ENCODE measurements at places on chromosomes 16 and 17. TPM values are rescaled to one million over a fixed set of nuclear protein-coding genes. Genes with fewer than 3 reads are reported as not detected.

The HP gene
- total RNA-seq = 15.5 TPM

The SLFN11 gene
- 16.6 TPM for total RNA-seq

The KRT25 gene
- total RNA-seq = not detected

The KRT12 gene
- not detected for total RNA-seq

DNA sequence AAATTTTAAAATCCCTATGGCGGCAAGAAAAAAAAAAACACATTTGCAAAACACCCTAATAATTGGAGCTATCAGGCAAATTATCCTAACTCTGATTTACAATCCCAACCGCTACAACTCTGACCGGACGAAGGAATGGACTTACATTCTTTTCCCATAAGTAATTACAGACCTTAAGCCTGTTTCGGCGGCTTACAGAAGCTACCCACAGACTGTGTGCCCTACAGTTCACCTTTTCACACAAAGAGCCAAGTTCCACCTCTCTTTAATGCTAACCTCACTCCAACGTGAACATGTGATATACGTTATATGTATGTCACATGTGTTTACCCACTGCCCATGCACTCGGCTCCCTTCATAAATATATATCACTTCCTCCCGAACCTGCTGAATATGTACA is 8.7 kb upstream of the MEAK7 start:
- H3K27ac ChIP-seq = no peak overlapping the region
- no peak for DNase-seq
- H3K27me3 ChIP-seq = no peaks in the 10 kb centered on the region

GRCh38 chr16:86869288-86870022 is 291.1 kb downstream of the FOXL1 start:
- H3K27ac ChIP-seq = no peak overlapping the region
- no peaks in the 10 kb centered on the region for H3K27me3 ChIP-seq
- H3K36me3 ChIP-seq = no peaks in the 10 kb centered on the region
- DNase-seq = no peak
- no peaks in the 10 kb centered on the region for H3K4me1 ChIP-seq

DNA sequence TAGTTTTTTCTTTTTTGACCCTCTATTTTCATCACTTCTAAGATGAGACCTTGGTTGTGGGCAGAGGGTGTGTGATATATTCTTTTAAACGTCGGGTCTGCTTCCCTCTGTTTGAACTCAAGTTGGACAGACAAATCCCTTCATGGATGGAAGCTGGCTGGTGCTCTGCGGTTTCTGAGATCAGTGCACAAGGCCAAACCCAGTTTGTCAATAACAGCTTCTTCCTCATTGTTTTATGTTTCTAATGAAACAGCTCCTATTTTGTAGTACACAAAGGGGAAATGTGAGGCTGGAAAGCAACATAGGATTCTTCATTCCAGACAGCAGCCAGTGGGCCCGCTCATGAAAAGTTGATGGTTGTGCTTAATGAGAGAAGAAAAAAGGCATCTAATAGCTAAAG is 159.6 kb downstream of the PRKCA start:
- no peak for DNase-seq
- H3K4me3 ChIP-seq = no peak overlapping the region
- H3K4me1 ChIP-seq = peaks cover 11% of the 10 kb centered on the region
- no peak overlapping the region for H3K27ac ChIP-seq
- H3K36me3 ChIP-seq = no peaks in the 10 kb centered on the region
- no peaks in the 10 kb centered on the region for H3K27me3 ChIP-seq

GRCh38 chr16:30761427-30761927 is 385 bp downstream of the CFAP119 start:
- DNase-seq = peak; percentile 36
- H3K27ac ChIP-seq = peak overlapping the region; percentile 91
- peaks cover 30% of the 10 kb centered on the region for H3K4me1 ChIP-seq
- no peaks in the 10 kb centered on the region for H3K27me3 ChIP-seq
- peak overlapping the region; percentile 45 for H3K4me3 ChIP-seq

DNA sequence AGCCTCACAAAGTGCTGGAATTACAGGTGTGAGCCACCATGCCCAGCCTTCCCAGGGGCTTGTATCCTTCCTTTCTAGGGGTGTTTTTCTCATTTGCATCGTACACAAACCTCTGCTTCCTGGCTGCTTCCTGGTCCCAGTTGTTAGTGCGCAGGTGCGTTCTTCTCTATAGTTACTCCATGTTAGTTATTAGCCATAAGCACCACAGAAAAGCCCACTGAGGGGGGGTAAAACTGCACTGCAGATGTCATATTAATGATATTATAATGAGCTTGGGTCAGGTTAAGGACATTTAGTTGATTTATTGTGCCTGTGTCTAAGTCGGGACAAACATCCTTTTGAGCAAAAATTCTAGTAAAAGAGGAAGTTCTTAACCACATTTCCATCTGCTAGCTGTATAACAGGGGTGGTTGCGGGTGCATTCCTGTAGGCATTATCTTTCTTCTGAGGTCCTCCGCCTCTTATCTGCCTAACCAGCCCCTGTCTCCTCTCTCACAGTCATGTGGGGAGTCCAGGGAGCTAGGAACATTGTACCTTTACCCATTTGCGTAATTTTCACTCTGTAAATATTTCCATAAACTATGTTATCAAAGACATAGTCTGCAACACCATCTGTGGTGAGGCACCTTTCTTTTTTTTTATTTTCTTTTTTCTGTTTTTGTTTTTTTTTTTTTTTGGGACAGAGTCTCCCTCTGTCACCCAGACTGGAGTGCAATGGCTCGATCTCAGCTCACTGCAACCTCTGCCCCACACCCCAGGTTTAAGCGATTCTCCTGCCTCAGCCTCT is 23.6 kb upstream of the ATF7IP2 start:
- no peaks in the 10 kb centered on the region for H3K36me3 ChIP-seq
- H3K27me3 ChIP-seq = no peaks in the 10 kb centered on the region
- no peak for DNase-seq
- H3K27ac ChIP-seq = no peak overlapping the region

- no peaks in the 10 kb centered on the region for H3K36me3 ChIP-seq
- peaks cover 32% of the 10 kb centered on the region for H3K27me3 ChIP-seq
- H3K4me1 ChIP-seq = peaks cover 24% of the 10 kb centered on the region
- no peak overlapping the region for H3K27ac ChIP-seq
- peak; percentile 40 for DNase-seq
- peak overlapping the region; percentile 29 for H3K4me3 ChIP-seq
Observed at GRCh38 chr17:1229349-1229899, 40.8 kb upstream of the BHLHA9 start.

DNA sequence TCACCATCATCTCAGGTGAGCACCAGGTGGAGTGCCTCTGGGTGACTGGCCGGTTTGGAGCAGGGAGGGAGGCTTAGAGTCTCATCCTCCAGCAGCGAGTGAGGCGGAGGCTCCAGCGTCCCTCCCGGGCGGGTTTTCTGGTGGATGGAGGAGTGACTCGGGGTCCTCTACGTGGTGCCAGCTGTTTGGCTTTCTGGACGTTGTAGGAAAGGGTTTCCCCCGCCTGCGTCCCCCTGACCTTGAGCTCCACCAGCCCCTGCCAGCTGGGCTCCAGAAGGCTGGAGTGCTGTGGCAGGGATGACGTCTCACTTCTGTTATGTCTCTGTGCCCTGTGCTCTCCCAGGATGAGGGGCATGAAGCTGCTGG is 522 bp downstream of the DNASE1 start:
- no peak overlapping the region for H3K4me3 ChIP-seq
- H3K4me1 ChIP-seq = peaks cover 42% of the 10 kb centered on the region
- DNase-seq = peak; percentile 64
- H3K27me3 ChIP-seq = no peaks in the 10 kb centered on the region
- H3K27ac ChIP-seq = peak overlapping the region; percentile 94

DNA sequence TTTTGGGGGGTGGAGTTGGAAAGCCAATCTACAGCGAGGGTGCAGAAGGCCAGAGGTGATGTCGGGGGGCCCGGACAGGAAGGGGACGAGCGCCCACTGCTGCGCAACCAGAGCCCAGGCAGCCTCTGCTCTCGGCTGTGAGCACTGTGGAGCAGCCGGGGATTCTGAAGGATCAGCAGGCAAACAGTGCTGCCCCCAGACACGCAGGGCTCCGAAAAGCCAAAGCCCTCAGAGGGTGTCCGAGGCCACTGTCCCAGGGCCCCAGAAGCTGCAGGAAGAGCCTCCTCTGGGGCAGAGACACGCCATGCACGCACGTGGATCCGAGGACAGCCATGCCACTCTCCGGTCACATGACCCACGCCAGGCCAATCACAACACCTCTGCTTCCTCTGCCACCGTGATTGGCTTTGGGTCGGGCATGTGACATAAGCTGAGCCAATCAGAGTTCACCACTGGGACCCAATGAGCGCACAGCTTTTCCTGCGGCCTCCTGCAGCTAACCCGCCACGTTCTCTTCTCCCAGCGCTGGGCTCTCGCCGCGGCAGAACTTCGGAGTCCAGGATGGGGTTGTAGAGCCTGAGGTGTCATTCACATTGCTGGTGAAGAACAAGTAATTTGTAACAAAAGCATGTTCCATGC is 40.7 kb downstream of the ACTG1 start:
- DNase-seq = peak; percentile 52
- no peaks in the 10 kb centered on the region for H3K36me3 ChIP-seq
- H3K27me3 ChIP-seq = no peaks in the 10 kb centered on the region
- H3K27ac ChIP-seq = no peak overlapping the region
- H3K4me1 ChIP-seq = peaks cover 25% of the 10 kb centered on the region

GRCh38 chr16:71930013-71930563 is 34.8 kb downstream of the IST1 start:
- peaks cover 5% of the 10 kb centered on the region for H3K36me3 ChIP-seq
- no peak overlapping the region for H3K27ac ChIP-seq
- DNase-seq = no peak
- peaks cover 24% of the 10 kb centered on the region for H3K4me1 ChIP-seq
- H3K4me3 ChIP-seq = no peak overlapping the region

DNA sequence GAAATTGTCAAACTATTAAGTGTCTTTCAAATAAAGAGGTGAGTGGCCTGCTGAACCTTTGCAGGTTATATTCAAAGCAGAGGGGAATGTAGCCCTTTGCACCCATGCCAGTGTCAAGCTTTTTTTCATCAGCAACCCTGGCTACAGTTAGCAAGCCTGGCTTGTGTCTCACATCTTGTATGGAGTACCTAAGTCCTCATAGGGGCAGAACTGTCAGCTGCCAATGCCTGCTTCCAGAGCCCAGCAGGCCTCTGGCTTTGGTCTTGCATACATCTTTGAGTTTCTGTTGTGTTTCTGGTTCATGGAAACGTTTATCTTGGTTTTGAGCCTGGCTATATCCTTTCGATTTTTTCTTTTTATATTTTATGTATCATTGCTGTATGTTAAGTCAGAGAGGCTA is 26.8 kb downstream of the REXO5 start:
- H3K4me3 ChIP-seq = no peak overlapping the region
- H3K36me3 ChIP-seq = no peaks in the 10 kb centered on the region
- H3K27ac ChIP-seq = no peak overlapping the region
- no peak for DNase-seq

DNA sequence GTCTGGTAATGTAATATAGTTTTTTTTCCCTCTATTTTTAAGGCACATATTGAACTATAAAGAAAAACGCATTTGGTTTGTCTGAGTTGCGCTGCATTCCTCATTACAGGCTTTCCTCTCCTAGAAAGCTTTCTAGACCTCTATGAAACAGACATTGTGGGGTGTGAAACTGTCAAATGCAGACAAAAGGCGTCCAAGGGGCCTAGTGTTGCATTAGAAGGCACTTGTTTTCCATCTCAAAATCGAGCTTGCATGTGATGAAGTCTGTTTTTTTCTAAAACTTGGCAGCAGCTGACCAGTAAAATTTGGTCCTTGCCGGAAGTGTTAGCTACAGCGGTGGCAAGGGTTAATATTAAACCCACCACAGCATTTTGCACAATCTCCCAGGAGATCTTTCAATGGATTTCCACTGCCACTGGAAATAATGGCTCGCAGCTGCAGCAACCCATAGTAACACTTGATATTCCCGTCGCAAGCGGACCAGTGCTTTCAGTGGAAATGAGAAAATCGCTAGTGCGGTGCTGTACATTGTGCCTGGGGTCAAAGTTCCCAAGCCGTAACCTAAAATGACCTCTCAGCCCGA is 602.6 kb downstream of the KCNJ2 start:
- no peak overlapping the region for H3K4me3 ChIP-seq
- DNase-seq = no peak
- H3K36me3 ChIP-seq = no peaks in the 10 kb centered on the region
- H3K27ac ChIP-seq = no peak overlapping the region
- peaks cover 4% of the 10 kb centered on the region for H3K4me1 ChIP-seq
- no peaks in the 10 kb centered on the region for H3K27me3 ChIP-seq

DNA sequence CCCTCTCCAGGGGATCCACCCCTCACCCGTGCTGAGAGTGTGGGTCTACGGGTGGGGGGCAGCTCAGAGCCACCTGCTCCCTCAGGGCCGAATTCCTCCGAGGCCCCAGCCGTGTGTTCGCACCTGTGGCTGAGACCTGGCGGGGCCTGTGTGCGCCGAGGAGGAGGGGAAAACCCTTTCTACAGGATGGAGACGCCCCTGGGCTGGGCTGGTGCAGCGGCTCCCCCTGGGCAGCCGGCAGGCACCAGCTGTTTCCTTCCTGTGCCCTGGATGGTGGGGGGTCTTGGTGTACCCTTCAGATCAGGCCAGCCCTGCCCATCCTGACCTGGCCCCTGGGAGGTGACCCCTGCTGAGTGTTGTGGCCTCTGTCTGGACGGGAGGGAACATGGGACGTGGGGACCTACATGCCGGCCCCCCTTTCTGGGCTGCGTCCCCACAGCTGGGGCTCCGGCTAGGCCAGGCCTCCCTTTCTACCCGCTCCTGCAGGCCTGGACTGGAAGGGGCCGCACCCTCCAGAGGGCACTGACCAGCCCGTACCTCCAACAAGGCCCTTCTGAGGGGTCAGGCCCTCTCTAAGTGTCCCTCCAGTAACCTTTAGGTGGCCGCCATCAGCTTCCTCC is 28.3 kb upstream of the PABPN1L start:
- no peaks in the 10 kb centered on the region for H3K4me1 ChIP-seq
- DNase-seq = no peak
- no peaks in the 10 kb centered on the region for H3K27me3 ChIP-seq
- H3K36me3 ChIP-seq = peaks cover 2% of the 10 kb centered on the region

GRCh38 chr17:76497979-76498875 is 3.0 kb downstream of the RHBDF2 start:
- no peaks in the 10 kb centered on the region for H3K27me3 ChIP-seq
- peak overlapping the region; percentile 96 for H3K27ac ChIP-seq
- H3K4me3 ChIP-seq = no peak overlapping the region
- DNase-seq = peak; percentile 92
- peaks cover 78% of the 10 kb centered on the region for H3K4me1 ChIP-seq

- H3K4me3 ChIP-seq = no peak overlapping the region
- DNase-seq = no peak
- H3K36me3 ChIP-seq = no peaks in the 10 kb centered on the region
- no peaks in the 10 kb centered on the region for H3K4me1 ChIP-seq
- H3K27ac ChIP-seq = no peak overlapping the region
- H3K27me3 ChIP-seq = no peaks in the 10 kb centered on the region
Observed at GRCh38 chr17:27930000-27930399, 36.8 kb upstream of the LYRM9 start.

- H3K4me3 ChIP-seq = no peak overlapping the region
- no peaks in the 10 kb centered on the region for H3K36me3 ChIP-seq
- H3K4me1 ChIP-seq = peaks cover 17% of the 10 kb centered on the region
- H3K27me3 ChIP-seq = no peaks in the 10 kb centered on the region
Observed at GRCh38 chr16:78655331-78656113, 556.1 kb downstream of the WWOX start.

DNA sequence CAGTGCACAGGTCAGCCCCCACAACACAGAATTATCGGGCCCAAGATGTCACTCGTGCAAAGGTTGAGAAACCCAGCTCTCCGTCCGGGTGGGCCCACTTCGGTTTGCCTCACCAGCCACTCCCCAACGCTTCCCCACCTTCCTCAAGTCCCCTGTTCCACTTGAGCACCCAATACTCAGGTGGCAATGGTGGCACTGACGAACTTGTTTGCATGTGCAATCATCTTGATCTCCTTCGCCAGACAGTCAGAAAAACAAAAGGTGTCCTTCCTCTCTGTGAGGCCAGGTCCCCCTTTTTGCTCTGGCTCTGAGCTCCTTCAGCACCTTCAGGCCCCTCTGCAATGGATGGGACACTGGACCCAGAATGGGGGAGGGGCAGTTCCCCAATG is 3.7 kb downstream of the GGA2 start:
- H3K4me3 ChIP-seq = no peak overlapping the region
- DNase-seq = no peak
- peak overlapping the region; percentile 93 for H3K27ac ChIP-seq
